Kidney glomerular epithelial cell (primary cell): ENCODE measurements at places on chromosomes 16 and 17.

GRCh38 chr17:82553210-82553930 is 33.8 kb downstream of the FOXK2 start:
- DNase-seq: no peak

- DNase-seq: no peak
Observed at GRCh38 chr17:46010597-46011186, 11.6 kb downstream of the STH start.

DNA sequence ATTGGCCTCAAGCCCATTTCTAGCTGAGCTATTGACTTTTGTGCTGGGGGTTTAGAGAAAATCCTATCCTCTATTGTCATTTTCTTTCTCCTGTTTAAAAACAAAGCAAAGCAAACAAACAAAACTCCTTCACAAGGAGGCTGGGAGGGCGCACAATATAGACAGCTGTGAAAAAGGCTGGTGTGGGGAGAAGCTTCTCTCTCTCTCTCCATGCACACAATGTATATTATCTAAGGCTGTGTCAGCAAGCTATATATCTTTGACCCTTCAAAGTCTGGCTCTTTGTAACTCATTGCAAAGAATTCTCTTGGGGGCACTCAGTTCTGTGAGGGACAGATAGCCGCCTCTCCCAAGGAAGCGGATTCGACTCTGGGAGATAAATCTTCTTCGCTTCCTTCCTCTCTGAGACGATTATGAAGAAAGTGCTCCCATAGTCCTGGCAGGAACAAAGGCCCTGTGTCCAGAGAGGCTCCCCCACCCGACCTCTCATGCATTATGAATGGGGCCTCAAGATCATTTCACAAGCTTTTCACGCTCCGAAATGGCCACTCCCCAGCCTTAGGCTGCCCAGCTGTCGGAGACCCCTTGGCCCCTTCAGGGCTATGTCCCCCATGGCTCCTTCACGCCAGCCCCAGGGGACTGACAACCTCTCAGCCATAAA is 33.2 kb upstream of the MEAK7 start:
- no peak for DNase-seq

GRCh38 chr17:50562242-50563091 is 2.0 kb downstream of the CACNA1G start:
- no peak for DNase-seq

DNA sequence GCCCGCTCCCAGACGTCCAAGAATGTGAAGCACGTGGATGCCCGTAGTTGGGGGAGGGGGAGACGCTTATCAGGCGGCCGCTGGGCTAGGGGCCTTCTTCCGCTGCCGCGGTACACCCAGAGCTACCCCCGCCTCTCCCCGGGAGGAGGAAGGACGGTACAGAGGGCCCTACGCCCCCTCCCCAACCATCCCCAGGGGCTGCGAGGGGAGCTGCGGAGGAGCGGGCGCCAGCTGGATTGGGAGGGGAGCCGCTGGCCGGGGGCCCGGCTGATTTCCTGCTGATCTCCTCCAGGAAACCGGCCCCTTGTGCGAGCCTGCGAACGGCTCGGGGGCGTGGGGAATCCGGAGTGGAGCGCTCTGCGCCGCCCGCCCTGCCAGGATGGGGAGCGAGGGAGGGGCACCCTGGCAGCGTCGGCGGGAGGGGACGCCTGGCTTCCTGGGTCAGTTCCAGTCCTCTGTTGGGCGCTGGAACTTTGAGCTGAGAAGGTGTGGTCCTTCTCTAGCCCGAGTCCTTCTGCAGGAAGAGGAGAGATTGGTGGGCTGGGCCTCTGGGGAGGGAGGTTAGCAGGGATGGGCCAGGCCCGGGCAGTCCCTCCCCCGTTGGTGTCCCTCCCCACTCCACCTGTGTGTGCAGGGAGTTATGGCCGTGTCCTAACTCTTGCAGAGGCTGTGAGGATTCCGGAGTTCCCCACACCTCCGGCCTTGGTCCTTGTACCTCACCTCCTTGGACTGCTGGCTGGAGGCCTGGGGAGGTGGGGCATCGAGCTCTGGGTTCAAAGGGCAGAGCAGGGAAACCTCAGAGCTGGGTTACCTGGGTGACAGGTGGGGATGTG is 19.2 kb downstream of the GJD3 start:
- peak; percentile 33 for DNase-seq

- DNase-seq: no peak
Observed at GRCh38 chr17:4554441-4554996, 665 bp downstream of the MYBBP1A start.

- no peak for DNase-seq
Observed at GRCh38 chr17:22469101-22469880, 777.0 kb downstream of the KCNJ18 start.

- no peak for DNase-seq
Observed at GRCh38 chr17:57124053-57124452, 39.0 kb downstream of the AKAP1 start.

GRCh38 chr16:25106567-25107465 is 4.7 kb upstream of the LCMT1 start:
- peak; percentile 32 for DNase-seq

DNA sequence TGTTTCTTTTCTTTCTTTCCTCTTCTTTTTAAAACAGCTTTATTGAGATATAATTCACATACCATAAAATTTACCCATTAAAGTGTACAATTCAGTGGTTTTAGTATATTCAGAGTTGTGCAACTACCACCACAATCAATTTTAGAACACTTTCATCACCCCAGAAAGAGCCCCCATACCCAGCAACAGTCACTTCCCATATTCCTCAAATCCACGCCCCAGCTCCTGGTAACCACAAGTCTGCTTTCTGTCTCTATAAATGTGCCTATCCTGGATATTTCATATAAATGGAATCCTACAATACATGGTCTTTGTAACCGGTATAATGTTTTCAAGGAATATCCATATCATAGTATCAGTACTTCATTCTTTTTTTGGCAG is 19.4 kb downstream of the RARA start:
- DNase-seq: no peak

GRCh38 chr16:85699628-85700027 is 10.9 kb upstream of the GINS2 start:
- DNase-seq: no peak

GRCh38 chr17:45150911-45151809 is 2.9 kb downstream of the HEXIM1 start:
- no peak for DNase-seq

DNA sequence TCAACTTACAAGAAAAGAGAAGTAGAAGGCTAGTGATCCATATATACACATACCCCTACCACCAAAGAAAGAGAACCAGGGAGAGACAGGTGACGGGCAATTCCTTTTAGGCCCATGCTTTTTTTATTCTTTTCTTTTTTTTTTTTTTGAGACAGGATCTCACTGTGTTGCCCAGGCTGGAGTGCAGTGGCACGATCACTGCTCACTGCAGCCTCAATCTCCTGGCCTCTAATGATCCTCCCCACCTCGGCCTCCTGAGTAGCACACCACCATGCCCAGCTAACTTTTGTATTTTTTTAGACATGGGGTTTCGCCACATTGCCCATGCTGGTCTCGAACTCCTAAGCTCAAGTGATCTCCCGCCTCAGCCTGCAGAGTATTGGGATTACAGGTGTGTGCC is 4.8 kb downstream of the HSPB9 start:
- DNase-seq: no peak

- DNase-seq: no peak
Observed at GRCh38 chr17:27514595-27515413, 58.6 kb downstream of the KSR1 start.

DNA sequence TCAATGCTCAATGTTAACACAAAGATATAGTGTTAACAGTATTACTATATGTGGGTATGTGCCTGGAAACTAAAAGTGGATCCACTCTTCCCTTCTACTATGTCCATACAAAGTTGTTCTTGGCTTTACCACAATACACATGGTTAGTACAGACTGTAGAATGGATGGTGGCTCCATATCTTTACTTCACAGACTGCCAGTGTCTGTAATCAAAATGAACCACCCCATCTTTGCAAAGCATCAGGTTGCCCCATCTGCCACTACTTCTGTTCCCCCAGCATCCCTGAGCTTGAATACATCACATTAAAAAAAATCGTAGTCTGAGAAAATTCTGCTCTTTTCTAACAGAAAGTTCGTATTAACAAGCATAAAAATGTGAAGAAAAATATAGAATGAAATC is 30.0 kb downstream of the USP32 start:
- DNase-seq: no peak

DNA sequence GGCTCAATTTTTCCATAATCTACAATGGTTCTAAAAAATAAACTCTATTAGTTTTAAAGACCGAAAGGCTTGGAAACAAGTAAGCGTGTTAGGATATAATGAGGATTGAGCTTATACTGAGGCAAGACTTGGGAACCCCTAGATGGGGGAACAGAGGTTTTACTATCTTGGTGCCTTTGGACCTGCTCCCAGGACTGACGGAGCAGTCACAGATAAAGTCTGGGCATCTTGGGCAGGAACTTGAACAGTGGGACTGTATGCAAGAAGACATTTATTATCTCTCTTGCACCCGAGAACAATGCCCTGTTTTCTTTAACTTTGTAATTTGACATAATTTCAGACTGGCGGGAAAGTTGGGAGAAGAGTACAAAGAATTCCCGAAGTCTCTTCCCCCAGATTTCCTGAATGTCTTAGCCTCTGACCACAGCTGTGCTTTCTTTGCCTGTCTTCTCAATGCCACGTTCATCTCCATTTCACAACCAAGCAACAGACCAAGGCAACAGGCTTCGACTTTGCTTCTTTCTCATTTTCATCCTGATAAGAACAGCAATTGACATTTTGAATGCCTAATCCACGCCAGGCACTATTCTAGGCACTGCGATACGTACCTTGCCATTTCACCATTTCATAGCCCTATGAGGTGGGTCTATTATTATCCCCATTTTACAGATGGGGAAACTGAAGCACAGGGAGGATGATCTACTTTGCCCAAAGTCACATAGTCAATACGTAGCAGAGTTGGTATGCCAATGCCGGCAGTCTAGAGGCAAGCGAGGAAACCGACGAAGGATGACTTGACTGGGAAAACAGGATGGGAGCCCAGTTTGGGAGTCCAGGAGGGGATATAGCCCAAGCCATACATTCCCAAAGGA is 3.0 kb upstream of the IL4R start:
- no peak for DNase-seq

- no peak for DNase-seq
Observed at GRCh38 chr16:1666316-1666715, 11.8 kb upstream of the JPT2 start.
